ENCODE measurements at places on chromosomes 1 and 21.

DNA sequence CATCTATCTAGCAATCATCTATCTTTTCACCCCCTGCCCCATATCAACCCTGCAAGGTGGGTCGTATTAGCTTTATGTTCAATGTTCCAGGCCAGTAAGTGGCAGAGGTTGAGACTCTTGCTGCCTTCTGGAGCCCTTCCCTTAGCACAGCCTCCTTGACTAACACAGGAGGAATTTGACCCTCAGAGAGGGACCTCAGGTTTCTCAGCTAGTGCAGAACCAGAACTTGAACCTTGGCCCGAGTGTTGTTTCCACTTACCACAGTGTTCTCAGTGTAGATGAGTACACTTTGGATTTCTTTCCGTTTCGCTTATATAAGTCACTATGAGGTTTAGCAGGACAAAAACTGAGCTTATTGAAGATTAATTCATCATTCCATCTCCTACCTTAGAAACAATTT is 11.1 kb upstream of the ATF3 start:
- DNase-seq = no peak

- no peak for DNase-seq
Measured at GRCh38 chr1:219385787-219386427, 212.2 kb downstream of the LYPLAL1 start.

GRCh38 chr1:218211241-218211640 is 73.9 kb upstream of the RRP15 start:
- no peak for DNase-seq

- DNase-seq = no peak
Measured at GRCh38 chr1:174883409-174883808, 116.3 kb upstream of the CACYBP start.

- DNase-seq = no peak
Measured at GRCh38 chr1:163202833-163203451, at the start of gene RGS5. TSS of gene RGS5 (minus strand) at chr1:163202916. CDS start at chr1:163202835, 81 bp downstream.

DNA sequence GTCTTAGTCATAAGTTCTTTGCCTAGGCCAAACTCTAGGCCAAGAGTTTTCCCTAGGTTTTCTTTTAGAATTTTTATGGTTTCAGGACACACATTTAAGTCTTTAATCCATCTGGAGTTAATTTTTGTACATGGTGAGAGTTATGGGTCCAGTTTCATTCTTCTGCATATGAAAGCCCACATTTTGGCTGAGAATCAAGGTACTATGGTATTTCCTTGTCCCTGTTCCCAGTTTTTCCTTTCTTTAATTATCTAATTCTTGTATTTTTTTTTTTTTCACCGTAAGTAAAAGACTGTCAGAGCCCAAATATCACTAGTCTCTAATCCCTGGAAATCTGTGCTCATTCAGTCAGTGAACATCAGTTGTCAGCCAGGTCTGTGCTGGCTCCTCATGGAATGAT is 105.4 kb downstream of the MAP3K21 start:
- no peak for DNase-seq

GRCh38 chr1:202009326-202010179 is 834 bp upstream of the ELF3 start:
- DNase-seq = peak; percentile 35

GRCh38 chr1:43270421-43271095 is 775 bp downstream of the TMEM125 start:
- DNase-seq = no peak

DNA sequence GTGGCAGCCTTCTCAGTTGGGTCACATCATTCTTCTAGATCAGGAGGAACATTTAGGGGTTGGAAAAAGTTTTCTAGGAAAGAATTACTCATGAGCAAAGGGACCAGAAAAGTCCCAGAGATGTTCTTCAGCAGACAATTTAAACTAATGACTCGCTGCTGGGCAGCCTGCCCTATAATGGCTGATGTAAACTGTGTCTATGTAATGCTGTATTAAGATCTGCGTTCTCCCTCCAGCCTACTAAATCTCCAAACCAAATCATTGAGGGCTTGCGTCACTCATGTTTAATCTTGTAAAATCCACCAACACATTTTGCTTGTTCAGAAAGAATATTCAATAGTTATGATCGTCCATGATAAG is 92.1 kb downstream of the LRRC8C start:
- no peak for DNase-seq

Measured in T-helper 1 cell (primary cell).